ENCODE measurements at places on chromosomes 11 and 22. TPM values are rescaled to one million over a fixed set of nuclear protein-coding genes. Genes with fewer than 3 reads are reported as not detected.

DNA sequence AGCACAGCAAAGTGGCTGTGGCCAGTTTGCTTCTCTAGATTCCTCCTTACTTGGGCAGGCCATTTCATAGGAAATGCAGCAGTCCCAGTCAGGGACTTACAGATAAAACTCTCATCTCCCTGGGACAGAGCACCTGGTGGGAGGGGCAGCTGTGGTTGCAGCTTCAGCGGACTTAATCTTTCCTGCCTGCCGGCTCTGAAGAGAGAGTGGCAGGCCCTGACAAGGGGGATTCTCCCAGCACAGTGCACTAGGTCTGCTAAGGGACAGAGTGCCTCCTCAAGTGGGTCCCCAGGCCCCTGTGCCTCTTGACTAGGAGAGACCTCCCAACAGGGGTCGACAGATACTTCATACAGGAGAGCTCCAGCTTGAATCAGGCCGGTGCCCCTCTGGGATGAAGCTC is 1649.1 kb downstream of the LRRC4C start:
- no peak overlapping the region for H3K27ac ChIP-seq
- no peak overlapping the region for H3K4me3 ChIP-seq
- H3K36me3 ChIP-seq = no peaks in the 10 kb centered on the region
- H3K4me1 ChIP-seq = no peaks in the 10 kb centered on the region

- no peak overlapping the region for H3K4me3 ChIP-seq
- DNase-seq = no peak
- H3K27ac ChIP-seq = no peak overlapping the region
- no peaks in the 10 kb centered on the region for H3K36me3 ChIP-seq
- H3K27me3 ChIP-seq = no peaks in the 10 kb centered on the region
These were observed 970.4 kb downstream of the BRD1 start for GRCh38 chr22:48857202-48857805.

- H3K36me3 ChIP-seq = no peaks in the 10 kb centered on the region
- no peaks in the 10 kb centered on the region for H3K27me3 ChIP-seq
- DNase-seq = no peak
- no peaks in the 10 kb centered on the region for H3K4me1 ChIP-seq
- no peak overlapping the region for H3K4me3 ChIP-seq
These were observed 65.3 kb upstream of the MS4A8 start for GRCh38 chr11:60634126-60634525.

DNA sequence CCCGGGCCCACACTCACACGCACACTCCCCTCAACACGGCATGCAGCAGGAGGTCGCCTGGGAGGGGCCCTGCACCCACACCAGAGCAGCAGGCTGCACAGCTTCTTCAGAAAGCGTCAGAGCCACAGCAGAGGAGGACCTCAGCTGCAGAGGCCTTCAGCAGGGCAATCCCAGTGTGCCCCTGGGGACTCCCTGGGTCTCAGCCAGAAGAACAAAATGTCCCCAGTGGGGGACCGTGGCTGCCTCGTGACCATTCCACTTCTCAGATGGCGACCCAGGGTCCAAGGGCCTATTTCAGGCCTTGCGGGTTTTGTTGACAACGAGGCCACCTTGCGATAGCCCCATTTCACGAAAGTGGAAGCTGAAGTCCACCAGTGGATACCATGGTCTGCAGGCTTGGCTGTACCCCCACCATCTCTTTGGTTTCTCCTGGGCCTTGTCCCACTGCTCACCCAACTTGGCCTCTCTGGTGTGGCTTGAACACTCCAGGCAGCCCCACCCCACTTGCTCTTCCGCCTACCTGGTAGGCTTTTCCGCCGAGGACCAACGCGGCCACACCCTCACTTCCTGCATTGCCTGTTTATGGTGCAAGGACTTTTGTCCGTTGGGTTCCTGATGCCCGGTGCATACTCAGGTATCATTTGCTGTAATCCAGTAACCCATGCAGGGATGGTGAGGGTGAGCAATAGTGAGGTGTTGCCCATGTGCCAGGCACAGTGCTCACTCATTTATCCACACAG is 38.1 kb downstream of the MB start:
- no peaks in the 10 kb centered on the region for H3K4me1 ChIP-seq
- no peaks in the 10 kb centered on the region for H3K27me3 ChIP-seq
- H3K36me3 ChIP-seq = no peaks in the 10 kb centered on the region
- DNase-seq = no peak

- DNase-seq = no peak
- no peak overlapping the region for H3K4me3 ChIP-seq
- H3K36me3 ChIP-seq = peaks cover 7% of the 10 kb centered on the region
- H3K27me3 ChIP-seq = no peaks in the 10 kb centered on the region
These were observed 9.4 kb downstream of the CASTOR1 start for GRCh38 chr22:30279932-30280331.

- H3K27me3 ChIP-seq = no peaks in the 10 kb centered on the region
- no peaks in the 10 kb centered on the region for H3K4me1 ChIP-seq
- no peak overlapping the region for H3K4me3 ChIP-seq
- H3K27ac ChIP-seq = no peak overlapping the region
- no peak for DNase-seq
These were observed 242.2 kb downstream of the DCDC1 start for GRCh38 chr11:31127290-31127689.

- H3K36me3 ChIP-seq = no peaks in the 10 kb centered on the region
- no peak overlapping the region for H3K4me3 ChIP-seq
- no peak for DNase-seq
- H3K4me1 ChIP-seq = no peaks in the 10 kb centered on the region
These were observed 53.3 kb downstream of the FAT3 start for GRCh38 chr11:92277871-92278270.

Gene UBE2L3
- total RNA-seq = 24.1 TPM

Gene ACTN3
- not detected for total RNA-seq

Gene HSPB2
- not detected for total RNA-seq

Data from upper lobe of left lung (tissue), 6 donors.